NCI-H510A (cell line): ENCODE measurements at places on chromosomes 6 and 20.

DNA sequence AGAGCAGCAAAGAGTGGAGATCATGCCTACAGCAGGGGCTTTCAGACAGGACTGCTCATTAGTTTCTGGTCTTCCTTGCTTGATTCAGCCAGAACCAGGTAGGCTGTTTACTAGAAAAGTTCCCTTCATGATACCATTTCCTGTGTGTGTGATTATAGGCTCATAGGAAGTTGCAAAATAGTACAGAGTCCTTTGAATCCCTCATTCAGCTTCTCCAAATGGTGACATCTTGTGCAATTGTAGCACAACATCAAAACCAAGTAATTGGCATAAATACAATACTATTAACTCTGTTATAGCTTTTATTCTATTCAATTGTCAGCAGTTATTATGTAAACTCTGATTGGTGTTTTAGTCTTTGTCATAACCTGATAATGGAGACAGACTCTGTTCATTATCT, 347.3 kb upstream of the CDH4 start:
- no peak for DNase-seq

GRCh38 chr6:149559389-149559788, 6.8 kb upstream of the GINM1 start:
- DNase-seq = no peak

- no peak for DNase-seq
Measured at GRCh38 chr20:1906361-1907051, 11.3 kb downstream of the SIRPA start.

DNA sequence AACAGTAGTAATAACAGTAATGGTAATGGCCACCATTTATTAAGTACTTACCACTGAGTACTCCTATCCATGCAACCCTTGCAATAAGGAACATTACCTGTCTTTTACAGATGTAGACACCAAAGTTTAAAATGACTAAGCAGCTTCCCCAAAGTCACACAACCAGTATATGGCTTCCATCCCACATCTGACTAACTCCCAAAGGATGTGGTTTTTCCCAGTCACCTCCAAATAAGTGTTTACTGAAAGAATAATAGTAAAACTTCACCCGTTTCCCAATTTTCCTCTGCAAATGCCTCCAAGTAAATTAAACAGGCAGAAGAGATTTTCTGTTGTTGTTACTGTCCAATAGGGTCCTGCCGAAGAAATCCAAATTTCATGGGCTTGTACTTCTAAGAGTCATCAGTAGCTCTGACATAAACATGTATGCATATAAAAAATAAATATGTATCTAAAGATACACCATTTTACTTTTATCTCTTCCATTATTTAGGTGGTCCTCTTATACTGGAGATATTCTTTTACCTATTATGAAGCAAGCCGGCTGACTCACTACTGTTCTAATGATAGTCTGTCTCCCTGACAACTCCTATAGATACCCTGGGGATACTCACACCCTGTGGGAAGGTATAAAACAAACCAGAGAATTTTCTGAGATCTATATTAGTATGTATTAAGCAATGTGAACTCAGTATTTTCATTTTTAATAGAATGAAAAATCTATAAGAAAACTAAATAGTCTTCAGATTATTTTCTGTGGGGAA, 77.9 kb upstream of the ID4 start:
- DNase-seq = no peak

- DNase-seq = no peak
Measured at GRCh38 chr6:108851756-108852155, 3.5 kb downstream of the ARMC2 start.

- no peak for DNase-seq
Measured at GRCh38 chr6:135832166-135832565, 19.3 kb upstream of the PDE7B start.

GRCh38 chr6:3592371-3592941, 135.6 kb upstream of the SLC22A23 start:
- no peak for DNase-seq

- no peak for DNase-seq
Measured at GRCh38 chr6:74199215-74199915, 503.4 kb downstream of the CD109 start.

DNA sequence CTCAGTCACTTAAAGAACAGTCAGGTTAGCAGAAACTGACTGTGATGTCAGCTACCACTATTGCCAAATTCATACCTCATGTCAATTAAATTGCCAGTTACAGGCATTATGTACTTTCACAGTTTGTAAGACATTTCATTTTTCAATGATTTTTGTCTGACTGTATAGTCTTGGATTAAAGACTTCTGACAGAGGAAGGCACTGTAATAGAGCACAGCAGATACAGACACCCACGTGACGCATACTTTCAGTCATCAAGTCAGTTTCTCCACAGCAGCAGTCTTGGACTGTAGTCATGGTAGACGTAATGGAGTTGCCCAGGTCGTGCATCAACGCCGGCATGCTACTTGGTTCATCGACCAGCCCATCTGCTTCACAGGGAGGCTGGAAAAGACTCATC, 29.5 kb upstream of the ELOVL5 start:
- no peak for DNase-seq

- DNase-seq = no peak
Measured at GRCh38 chr6:46135176-46135575, 5.4 kb downstream of the ENPP4 start.

GRCh38 chr6:138093632-138094031, 13.6 kb downstream of the PERP start:
- no peak for DNase-seq

- no peak for DNase-seq
Measured at GRCh38 chr20:47544852-47545251, 43.2 kb downstream of the NCOA3 start.

DNA sequence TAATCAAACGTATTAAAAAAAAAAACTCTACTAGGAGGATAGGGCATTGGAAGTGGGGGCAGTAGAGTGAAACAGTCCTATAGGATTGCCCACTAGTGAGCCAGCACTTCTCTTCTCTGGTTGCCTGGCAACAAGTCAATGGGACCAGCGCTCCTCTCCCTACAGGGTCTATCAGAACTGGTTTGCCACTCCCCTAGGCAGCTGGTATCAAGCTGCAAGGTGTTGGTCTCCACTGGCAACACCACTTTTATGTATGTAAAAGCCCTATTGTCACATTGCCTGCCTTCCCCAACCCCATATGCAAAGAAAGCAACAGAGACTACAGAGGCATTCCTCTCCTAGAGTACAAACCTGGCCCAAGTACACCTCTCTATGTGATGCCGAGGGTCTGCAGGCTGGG, 166.9 kb upstream of the MCHR2 start:
- DNase-seq = peak; percentile 15

DNA sequence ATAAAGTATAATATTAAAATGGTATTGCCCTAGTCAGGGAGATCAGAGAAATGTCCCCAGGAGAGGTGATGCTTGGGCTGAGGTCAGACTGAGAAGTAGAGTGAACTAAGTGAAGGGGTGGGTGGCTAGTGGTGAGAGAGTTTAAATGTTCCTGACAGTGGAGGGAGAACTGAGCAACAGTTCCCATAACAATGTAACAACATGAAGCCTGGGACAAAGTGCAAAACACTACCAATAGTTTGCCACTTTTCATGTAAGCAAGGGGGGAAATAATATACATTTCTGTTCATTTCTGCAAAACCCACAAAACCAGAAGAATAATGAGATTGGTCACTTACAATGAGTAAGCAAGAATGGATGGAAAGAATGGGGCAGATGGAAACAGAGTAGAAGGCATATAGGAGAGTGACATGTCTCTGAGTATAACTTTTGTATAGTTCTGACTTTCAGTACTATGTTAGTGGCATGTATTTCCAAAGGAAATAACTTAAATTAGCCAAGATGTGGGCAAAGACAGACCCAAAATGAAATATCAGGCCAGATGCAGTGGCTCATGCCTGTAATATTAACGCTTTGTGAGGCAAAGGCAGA, 13.3 kb upstream of the FAXC start:
- DNase-seq = no peak

DNA sequence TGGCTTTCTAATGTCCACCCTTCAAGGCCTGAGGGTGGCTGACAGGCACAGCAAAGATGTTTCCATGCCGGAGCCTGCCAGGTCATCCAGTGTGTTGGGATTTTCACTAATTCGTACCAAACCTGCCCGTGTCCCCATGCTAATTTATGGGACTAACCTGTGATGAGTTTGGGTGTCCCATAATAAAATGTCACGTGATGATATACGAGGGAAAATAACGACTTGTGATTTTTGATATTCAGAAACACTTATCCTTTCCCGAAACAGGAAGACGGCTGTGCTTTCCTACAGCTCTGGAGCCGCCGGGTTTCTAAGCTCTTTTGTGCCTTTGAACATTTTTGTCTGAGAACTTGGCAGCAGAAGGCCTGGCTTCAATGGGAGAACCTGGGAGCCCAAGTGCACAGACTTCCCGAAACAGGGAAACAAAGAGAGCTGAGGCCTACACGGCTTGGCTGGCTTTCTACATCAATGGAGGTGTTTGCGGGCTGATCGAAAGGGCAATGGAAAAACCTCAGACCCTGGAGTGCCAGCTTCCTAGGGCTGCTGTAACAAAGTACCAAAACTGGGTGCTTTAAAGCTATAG, 171.9 kb upstream of the JARID2 start:
- no peak for DNase-seq

GRCh38 chr20:6940048-6940447, 172.6 kb downstream of the BMP2 start:
- no peak for DNase-seq

- DNase-seq = no peak
Measured at GRCh38 chr6:21883595-21884328, 290.2 kb downstream of the SOX4 start.

DNA sequence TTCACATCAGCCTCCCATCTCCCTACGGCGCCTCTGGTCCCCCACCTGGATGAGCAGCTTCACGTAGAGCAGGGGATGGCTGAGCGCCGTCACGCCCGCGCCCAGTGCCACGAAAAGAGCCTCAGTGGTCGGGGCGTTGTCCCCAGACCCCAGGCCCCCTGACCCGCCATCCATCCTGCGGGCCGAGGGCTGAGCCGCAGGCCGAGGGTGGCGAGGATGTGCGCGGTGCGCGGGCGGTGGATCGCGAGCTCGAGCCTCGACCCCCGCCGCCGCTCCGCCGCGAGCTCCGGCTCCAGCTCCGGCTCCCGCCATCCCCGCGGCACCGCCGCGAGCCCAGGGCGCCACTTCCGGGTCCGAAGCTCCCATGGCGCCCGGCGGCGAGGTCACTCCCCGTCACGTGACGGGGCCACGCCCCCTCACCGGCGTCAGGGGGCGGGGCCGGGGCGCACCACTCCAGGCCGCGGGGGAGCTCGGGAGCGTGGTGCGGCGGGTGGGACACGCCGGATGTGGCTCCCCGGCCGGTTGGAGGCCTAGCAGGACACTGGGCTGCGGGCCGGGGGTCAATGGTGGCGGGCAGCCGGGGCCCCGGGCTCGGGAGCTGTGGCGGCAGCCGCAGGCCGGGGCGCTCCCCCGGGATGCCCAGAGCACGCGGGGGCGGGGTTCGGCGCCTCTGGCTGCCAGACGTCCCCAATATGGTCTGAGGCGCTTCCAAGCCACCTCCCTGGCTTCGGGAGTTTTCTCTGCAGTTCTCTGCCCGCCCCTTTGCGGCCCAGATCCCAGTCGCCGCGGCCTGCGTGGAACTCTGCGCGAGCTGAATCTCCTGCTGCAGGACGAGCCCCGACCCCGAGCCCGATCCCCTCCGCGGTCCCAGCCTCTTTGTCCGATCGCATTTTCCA, at the start of gene MTCH1:
Gene MTCH1, minus strand, starts transcription at position 389 of the 896 bp plus-strand sequence. Its CDS starts 23 bp downstream, at position 366.
- DNase-seq = peak; percentile 86

DNA sequence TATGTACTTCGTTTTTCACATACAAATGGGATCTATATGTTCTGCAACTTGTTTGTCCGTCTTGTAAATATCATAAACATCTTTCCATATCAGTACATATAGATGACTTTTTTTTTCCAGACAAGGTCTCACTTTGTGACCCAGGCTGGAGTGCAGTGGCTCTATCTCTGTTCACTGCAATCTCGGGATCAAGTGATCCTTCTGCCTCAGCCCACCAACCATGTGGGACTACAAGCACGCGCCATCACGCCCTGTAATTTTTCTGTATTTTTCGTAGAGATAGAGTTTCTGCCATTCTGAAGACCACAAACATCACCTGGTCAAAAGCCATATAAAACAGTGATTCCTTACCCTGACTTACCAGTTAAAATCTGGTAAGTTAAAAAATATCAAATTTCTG, 37.7 kb upstream of the SYNCRIP start:
- no peak for DNase-seq

DNA sequence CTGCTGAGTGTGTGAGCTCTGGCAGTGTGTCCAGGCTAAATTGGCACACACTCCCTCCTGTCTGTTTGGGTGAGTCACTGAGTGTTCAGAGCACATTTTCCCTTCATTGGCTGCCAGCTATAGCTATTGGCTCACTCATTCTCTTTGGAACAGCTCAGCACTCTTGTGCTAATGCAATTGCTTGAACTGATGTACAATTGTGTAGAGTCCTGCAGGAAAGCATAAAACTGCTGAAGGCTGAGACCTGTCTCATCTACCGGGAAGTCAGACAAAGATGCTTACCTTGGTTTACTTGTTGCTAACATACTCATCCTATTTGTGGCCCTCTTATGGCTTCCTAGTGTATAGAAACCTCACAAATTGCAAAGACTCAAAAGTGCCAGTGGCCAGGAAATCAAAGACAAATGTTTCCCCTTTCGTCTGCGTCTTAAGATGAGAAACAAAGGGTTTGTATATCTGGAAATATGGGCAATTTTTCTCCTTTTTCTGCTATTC, 351.0 kb downstream of the BCKDHB start:
- no peak for DNase-seq

DNA sequence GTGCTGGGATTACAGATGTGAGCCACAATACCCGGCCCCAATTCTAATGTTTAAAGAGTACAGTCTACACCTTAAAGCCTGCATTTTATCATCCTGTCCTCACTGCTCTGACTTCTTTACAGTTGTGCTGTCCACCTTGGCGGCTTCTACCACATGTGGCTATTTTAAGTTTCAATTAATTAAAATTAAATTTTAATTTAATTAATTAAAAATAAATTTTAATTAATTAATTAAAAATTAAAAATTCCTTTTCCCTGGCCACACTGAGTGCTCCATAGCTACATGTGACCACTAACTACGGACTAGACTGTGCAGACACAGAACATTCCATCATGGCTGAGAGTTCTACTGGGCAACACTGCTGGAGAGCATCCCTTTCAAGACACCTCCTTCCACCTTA, 27.4 kb downstream of the ATP9A start:
- DNase-seq = no peak

- no peak for DNase-seq
Measured at GRCh38 chr6:134374491-134375219, 56.7 kb upstream of the SGK1 start.

- no peak for DNase-seq
Measured at GRCh38 chr6:78832091-78832808, 35.1 kb upstream of the IRAK1BP1 start.

- no peak for DNase-seq
Measured at GRCh38 chr6:4446982-4447381, 311.6 kb upstream of the ECI2 start.

GRCh38 chr6:91352878-91353277, 766.0 kb upstream of the MAP3K7 start:
- DNase-seq = no peak

- DNase-seq = no peak
Measured at GRCh38 chr6:2355150-2355549, 109.7 kb upstream of the GMDS start.

- DNase-seq = no peak
Measured at GRCh38 chr6:169251371-169251802, 2.3 kb downstream of the THBS2 start.
